ENCODE measurements at places on chromosomes 6 and 20.
A peak's percentile ranks its signal among the peaks of the same experiment; 100 is the strongest.

DNA sequence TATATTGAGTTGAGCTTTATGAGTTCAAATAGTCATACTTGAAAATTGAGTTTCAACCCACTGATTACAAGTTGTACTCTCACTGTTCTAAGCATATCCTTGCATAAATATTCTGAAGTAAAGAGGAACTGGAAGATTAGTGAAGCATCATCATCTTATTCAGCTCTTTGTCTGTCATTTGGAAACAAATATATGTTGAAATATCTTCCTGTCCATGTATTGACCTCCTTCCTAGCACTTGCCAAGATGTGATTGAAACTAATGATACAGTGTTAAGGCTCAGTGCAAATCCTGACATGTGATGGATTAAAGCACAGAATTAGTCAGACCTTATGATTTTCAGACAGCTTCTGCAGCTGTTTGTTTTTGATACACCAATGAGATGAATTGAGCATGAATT, 434.3 kb downstream of the TBC1D32 start:
- DNase-seq: no peak

DNA sequence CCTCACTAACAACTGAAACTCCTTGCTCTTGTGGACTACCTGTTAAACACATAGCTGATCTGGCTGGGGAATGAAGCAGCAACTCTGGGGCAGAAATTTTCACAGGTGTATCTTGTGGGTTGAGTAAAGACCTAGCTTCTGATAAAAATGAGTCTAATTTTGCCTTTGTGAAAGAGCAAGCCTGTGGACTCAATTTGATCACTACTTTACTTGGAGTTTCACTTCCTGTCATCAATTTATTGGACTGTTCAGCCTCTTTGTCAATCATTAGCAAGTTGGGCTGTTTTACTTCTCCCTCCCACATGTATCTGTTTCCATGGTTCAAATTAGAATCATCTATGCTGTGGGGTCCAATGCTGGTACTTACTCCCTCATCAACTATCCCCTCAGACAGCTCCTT, 29.6 kb upstream of the CRIP3 start:
- DNase-seq: no peak

DNA sequence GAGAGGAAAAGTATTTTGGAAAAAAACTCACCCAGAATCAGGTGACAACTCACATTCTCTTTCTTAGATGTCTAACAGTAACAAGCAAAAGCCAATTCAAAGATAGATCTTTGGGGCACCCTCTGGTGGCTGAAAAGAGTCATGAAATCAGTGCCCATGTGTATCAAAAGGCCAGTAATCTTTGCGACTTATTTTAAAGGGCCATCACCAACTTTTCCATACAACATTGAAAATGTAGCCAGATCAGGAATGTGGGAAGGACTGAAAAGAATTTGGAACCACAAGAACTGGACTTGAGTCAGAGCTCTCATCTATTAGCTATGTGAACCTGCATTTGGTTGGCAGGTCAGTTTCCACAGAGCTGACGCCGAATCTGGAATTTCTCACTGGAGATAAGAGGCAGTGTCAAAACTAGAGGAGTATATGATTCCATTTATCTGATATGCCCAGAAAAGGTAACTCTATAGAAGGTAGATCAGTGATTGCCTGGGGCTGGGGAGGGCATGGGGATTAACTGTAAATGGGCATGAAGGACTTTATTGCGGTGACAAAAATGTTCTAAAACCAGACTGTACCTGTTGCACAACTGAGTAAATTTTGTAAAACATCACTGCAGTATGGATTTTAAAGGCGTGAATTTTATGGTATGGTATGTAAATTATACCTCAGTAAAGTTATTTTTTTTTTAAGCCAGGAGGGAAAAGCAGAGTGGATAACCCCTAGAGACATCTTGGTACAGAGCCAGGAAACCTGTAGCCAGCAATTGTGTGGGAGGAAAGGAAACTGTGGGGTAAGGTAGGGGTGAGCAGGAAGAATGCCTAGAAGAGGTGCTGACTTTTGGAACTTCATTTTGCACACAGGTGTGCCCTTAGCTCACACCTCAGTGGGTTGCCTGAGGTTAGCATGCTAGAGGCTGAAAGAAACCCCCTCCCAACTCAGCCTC, 117.1 kb upstream of the ASF1A start:
- peak; percentile 29 for DNase-seq

DNA sequence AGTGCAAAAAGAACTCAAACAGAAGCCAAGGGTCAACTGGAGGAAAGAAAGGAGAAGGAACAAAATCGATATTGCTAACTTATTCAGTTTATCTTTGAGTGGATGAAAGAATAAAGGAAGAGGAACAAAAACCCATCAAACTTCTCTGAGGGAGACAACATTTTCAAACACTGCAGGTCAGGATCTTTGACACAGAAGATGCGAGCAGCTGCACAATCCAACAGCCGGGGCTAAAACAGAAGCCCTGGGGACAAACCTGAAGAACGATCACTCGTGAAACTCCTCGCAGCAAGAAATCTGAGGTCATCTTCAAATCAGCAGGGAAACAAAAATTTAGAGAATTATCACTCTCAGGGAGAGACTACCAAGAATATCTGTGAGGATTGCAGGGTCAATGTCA, 14.2 kb downstream of the SLC23A2 start:
- no peak for DNase-seq

GRCh38 chr6:127484212-127484863, 25.1 kb upstream of the KIAA0408 start:
- no peak for DNase-seq

- DNase-seq: no peak
Observed at GRCh38 chr20:59579404-59580145, 24.8 kb upstream of the PHACTR3 start.

DNA sequence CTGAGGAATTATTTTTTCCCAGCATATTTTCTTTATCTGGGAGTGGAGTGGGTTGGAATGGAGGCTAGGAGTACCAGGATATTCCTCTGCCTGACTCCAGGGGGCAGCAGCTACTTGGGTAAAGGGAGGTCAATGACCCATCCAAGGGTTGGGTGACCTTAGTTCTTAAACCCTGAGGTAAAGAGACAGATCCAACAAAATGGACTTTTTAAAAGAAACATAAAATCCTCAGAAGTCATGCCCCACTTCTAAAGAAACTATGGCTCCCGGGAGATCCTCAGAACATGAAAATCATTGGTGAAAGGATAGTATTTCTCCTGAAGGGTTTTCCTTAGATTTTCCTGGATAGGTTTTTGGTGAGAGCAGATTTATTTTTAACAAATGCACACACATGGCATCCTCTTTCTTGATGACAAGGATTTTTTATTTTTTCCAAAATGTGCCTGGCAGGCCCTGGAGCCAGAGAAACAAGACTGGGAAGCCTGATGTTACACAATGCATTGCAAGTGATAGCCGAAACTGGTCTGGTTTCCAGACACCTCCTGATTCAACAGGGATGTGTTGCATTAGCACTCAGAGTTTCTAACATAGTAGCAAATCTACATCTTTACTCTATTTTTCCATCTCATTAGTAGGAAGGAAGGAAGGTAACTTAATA, 240.9 kb upstream of the BTBD3 start:
- no peak for DNase-seq

- DNase-seq: no peak
Observed at GRCh38 chr6:141744194-141744925, 388.4 kb upstream of the GJE1 start.

DNA sequence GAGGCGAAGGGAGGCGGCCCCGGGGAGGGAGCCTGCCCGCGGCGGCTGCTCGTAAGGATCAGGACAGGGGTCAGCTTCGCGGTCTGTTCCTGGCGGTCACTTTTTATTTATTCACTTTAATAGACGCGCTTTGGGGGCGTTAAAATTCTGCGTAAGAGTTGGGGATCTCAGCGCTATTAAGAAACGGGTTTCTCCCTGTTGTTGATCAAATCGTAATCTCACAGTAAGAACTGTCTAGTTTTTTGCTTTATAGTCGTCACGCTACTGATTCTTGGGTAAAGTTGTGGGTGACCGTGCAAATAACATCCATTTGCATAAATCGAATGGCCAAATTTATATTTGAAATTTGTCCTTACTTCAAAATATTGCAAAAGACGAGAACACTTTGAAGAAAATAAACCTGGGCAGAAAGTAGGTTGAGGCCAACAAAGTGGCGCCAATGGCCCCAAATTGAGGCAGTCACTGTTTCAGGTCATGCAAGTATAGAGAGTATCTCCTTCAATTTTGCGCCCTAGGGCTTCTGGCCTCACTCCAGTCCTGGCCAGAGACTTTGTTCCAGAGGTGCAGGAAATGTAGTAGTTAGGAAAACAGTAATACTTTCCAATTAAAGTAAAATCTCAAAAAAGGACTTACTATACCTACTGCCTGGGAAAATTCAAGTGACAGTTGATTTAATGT, 963 bp upstream of the RMND1 start:
- DNase-seq: no peak

- DNase-seq: no peak
Observed at GRCh38 chr6:150759483-150759882, 106.0 kb upstream of the MTHFD1L start.

- DNase-seq: no peak
Observed at GRCh38 chr6:2900821-2901644, 2.1 kb downstream of the SERPINB9 start.

GRCh38 chr6:126657561-126658175, 317.8 kb downstream of the CENPW start:
- DNase-seq: no peak

- DNase-seq: no peak
Observed at GRCh38 chr6:161359618-161359945, 85.7 kb upstream of the AGPAT4 start.

- DNase-seq: no peak
Observed at GRCh38 chr6:134934793-134935485, 15.0 kb downstream of the ALDH8A1 start.

- DNase-seq: no peak
Observed at GRCh38 chr20:32513031-32513866, 71.9 kb downstream of the NOL4L start.

DNA sequence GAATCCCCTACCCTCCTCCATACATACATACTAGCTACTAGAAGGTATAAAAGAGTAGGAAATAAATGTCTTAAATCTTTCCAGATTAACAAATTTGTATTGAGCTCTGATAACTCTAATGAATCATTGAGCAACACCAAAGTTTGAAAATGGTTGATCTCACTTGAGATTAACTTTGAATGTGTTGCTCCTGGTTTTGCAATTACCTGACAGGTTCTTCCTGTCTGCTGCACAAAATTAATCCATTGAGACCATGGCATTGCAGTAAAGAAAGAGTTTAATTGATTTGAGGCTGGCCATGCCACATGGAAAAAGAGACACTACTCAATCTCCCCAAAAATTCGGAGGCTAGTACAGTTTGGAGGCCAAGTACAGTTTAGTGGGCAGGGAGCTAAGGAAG, 21.3 kb upstream of the EZR start:
- DNase-seq: no peak

- DNase-seq: no peak
Observed at GRCh38 chr6:11330413-11330760, 97.9 kb upstream of the NEDD9 start.

GRCh38 chr6:122416825-122417224, 17.4 kb downstream of the HSF2 start:
- no peak for DNase-seq

DNA sequence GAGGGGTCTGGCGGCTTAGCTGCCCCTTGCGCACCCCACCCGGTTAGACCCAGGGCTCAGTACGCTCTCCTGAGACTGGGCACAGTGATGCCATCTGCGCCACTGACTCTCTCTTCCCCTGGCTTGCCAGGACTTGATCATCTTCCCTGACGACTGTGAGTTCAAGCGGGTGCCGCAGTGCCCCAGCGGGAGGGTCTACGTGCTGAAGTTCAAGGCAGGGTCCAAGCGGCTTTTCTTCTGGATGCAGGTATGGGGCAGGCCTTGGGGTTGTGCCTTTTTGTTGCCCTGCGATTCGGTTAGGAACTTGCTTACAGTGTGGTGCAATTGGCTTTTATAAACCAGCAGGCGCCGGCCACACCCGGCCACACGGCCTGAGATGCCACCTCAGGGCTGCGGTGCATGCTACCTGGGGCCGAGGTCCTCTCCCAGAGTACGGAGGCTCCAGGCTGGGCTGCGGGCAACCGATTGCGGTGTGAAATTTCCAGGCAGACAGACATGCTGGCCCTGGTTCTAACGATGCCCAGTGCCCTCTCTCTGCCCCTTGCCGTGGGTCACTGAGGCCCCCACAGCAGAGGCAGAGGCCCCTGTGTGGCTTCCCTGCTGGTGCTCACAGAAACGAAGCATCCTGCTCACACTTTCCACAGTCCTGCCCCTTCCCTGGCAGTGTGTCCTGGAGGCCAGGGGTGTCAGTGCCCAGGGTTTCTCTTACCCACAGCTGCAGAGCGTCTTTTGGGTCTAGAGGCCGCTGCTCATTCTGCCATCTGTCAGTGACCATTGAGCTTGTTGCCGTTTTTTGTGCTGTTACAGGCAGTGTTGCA, 1.7 kb downstream of the ADRM1 start:
- no peak for DNase-seq

- no peak for DNase-seq
Observed at GRCh38 chr6:105898286-105898685, 187.8 kb upstream of the PRDM1 start.

DNA sequence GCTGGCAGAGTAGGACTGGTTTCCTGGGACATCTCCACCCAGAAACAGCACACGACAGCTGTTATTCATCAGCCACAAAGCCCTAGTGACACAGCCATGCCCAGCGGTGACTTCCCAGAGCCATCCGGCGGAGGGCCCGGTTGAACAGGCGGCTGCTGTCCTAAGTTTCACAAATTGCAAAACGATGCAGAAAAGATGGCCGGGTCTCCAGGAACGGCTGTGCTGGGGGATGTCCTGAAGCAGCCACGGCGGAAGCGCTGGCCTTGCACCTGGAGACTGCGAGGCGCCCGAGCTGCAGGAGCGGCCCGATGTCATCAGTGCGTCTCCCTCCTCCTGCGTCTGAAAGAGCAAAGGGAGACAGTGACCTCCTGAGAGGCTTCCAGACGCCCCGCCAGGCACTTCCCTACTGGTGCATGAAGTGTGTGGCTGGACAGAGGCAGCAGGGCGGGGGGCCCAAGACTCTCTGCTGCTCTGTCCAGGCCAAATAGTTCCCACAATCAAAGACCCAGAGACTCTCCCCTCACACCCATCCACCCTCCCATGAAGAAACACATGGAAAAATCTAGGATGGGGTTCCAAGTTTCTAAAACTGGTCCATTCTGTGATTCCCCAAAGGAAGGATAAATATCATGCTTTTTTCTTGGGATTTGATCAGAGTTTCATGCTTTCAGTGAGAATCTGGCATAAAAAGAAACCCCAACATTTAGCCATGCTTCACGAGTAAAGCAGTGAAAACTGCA, 44.0 kb downstream of the SSR1 start:
- DNase-seq: no peak

DNA sequence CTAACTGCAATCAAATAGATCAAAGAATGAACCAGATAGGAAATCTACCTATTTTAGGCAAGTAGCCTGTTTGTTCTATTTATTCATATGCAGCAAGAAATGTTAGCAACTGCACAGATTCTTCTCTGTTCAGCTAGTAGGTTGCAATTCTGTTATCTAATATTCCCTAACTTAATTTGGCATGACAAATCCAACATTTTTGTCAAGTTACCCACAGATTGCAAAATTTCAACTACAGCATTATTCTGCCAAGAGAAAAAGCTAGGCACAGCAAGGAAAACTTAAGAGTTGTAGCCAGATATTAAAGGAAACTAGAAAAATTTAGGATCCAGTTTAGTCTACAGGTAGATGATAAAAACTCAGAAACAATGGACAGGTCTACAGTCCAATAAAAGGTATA, 104.4 kb upstream of the SYNCRIP start:
- DNase-seq: no peak
